ENCODE measurements at places on chromosomes 6 and 20.
A peak's percentile ranks its signal among the peaks of the same experiment; 100 is the strongest.

DNA sequence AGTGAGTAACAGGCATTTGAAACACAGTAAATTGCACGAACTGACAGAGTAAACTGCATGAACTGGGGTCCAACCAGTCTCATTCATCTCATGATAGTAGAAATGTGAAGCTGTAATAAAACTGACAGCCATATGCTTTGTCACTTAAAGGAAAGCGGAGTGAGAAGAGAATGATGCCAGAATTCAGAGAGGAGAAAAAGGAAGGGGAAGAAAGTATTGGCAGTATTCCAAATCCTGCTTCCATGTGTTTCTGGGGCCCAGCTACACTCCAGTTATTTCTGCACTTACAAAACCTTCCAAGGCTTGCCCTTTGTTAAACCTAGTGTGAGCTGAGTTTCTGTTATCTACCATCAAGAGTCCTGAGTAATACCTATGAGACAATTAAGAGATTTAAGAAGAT is 17.2 kb downstream of the SNX14 start:
- no peak for DNase-seq

- DNase-seq: no peak
Observed at GRCh38 chr20:57315083-57315975, 14.3 kb upstream of the SPO11 start.

DNA sequence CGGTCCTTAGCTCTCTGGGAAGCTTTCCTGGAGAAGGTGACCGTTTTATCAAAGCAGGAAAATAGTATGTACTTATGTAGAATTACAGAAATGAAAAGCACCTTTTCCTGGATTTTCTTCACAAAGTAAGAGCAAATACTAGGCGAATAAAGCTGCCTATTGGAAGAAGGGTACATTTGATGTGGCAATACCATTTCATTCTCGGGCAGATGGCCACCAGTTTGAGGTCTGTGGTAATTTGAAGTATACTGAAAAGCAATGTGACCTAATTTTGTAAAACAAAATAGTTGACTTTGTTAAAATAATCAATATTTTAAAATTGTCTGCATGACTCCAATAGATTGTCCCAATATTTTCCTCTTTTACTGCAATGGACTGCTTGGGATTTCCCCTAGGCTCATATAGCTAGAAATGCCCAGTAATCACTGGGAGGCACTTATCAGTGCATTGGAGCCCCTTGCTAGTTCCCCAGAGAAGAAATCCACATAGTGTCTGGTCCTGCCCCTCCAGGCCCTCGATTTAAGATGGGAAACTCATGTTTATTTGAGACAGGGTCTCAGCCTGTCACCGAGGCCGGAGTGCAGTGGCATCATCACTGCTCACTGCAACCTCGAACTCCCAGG is 7.4 kb upstream of the UTRN start:
- DNase-seq: no peak

DNA sequence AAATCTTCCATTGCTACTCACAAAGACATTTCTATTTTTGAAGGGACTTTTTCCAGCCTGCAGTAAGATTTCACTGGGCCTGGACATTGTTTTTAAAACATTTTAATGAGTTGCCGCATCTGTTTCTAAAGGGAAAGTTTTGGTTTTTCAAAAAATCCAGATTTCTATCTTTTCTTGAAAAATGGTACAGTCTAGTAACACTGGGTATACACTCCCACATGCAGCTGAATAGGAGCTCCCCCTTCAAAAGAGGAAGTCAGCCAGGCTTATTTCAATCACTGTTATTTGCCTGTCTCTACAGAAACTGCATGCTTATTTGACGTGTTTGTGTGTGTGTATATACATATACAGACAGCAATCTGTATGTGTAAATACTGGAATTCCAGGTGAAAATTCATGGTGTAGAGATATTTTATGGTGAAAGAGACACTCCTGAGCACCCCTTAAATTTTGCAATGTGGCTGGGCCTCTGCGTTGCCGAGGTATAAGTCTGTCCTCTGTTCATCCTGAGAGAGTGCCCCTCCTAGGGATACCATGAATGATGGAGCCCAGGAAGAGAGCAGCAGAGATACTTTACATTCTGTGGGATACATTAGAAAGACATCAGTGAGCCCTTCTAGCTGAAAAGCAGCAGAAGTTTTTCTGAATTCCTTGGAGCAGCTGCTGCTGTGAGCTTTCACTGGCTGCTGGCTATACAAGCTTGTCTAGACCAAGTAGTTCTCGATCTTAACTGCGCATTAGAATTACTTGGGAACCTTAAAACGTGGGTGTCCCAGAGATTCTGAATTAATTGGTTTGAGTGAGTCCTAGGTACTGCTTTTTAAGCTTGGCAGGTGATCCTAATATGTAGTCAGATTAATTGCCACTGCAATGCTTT is 12.0 kb upstream of the ABRACL start:
- no peak for DNase-seq

DNA sequence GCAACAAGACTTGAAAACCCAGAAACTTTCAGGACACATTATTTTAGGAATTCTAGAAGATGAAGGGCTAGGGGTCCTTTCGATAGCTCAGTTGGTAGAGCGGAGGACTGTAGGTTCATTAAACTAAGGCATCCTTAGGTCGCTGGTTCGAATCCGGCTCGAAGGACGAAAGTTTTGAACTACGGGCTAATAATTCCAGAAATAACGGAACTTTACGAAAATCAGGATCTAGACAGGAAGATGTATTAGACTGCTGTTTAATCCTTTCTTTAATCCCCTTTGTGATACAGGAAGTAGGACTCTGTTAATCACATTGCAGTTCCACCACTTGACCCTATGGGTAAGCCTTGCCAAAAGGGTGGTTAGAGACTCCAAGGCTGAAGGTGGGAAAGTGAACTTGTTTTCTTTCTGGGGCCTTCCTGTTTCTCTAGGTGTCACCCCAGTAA is 21.2 kb upstream of the ABT1 start:
- DNase-seq: no peak

GRCh38 chr6:22362361-22362760 is 65.5 kb upstream of the PRL start:
- no peak for DNase-seq

DNA sequence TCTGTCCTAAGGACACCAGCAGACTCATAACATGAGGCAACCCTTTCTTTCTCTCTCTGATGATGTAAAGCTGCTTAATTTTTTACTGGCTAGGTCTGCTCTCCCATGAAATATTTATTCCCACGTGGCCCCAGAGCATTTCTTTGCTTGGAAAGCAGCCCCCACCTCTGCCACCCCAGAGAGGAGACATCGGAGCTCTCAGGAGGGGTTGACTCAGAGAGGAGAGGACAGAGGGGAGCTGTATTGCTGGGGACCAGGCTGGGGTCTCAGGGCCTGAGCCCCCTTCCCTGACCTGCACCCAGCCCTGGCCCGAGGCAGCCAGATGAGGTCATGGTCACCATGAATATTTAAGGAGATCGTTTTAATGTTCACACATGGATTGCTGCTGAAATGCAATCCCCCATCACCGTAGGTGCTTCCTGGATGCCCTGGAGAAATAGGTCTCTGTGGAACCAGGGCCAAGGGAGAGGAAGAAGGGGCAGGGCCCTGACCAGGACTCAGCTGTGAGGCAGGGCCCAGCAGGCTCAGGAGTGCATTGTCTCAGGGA is 117.5 kb downstream of the DLL1 start:
- DNase-seq: peak; percentile 36

DNA sequence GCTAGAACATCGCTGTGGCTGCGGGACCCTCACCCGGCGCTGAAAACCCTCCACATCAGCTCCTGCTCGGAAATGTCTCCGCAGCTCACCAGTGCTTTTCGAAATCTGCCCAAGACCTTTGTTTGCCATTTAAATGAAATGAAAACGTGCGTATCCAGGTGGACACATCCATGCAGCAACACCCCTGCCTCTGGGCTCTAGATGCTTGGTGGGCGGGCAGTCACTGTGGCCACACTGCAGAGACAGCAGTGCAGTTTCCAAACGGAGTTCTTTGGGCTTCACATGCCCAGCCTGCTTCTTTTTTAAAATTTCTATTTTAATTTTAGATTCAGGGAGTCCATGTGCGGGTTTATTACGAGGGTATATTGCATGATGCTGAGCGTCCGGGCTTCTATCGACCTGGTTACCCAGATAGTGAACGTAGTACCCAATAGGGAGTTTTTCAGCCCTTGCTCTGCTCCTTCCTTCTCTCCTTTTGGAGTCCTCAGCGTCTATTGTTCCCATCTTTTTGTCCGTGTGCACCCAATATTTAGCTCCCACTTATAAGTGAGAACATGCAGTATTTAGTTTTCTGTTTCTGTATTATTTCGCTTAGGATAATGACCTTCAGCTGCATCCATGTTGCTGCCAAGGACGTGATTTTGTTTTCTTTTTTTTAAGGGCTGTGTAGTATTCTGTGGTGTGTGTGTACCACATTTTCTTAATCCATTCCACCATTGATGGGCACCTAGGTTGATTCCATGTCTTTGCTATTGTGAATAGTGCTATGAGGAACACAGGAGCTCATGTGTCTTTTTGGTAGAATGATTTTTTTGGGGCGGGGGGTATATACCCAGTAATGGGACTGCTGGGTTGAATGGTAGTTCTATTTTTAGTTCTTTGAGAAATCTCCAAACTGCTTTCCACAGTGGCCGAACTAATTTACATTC is 4.8 kb upstream of the TUBB2B start:
- no peak for DNase-seq

DNA sequence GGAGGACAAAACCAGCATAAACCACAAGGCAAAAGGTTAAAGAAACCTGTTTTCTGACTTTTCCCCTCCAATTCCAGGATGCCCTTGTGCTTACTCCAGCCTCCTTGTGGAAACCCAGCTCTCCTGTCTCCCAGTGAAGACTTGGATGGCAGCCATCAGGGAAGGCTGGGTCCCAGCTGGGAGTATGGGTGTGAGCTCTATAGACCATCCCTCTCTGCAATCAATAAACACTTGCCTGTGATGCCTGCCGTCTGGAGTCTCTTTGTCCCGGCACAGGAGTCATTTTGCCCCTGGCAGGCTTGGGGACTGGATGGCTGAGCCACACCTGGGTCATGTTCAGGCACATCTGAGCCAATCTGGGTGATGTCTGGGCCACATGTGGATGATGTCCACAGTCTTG is 26.6 kb downstream of the BPIFB1 start:
- no peak for DNase-seq

DNA sequence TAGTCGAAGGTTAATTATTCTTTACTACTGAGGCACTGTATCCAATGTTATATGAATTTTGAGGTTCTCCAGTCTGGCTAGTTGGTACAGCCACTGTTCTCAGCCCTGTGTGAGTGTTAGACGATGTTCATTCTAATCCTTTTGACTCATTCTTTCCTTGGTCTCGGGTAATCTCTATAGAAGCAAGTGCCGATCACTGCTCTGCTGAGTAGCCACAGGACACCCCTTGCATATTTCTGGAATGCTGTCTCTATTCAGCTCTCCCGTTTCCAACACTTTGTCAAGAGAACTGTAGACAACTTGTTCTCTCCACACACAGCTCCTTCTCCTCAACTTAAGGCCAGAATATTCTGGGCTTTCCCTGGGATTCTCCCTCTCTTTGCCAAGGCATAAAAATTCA is 42.4 kb upstream of the PLCB1 start:
- no peak for DNase-seq

DNA sequence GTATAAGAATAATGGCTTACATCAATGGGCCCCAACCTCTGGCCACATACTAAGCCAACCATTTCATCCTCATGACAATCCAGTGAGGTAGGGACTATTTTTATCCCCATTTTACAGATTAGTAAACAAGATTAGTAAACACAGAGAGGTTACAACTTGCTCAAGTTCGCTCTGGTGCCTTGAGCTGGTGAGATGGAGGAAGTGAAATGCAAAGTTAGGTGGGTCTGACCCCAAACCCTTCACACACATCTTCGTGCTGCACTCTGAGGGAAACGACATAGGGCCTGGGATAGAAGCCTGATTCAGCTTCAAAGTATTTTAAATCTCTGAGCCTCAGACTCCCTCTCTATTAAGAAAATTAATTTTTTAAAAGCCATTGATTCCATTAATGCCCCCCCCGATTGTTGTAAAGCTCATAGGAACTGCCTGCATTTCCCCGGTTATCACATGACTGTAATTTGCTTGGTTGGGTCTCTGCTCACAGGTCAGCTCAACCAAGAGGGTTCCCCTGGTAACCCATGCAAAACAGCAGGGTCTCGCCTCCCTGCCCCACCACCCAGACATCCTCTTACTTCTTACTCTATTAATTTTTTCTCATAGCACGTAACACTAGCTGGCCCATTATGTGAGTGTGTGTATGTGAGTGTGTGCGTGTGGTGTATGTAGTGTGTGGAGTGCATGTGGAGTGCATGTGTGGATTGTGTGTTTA is 221.2 kb downstream of the MAFB start:
- DNase-seq: no peak

DNA sequence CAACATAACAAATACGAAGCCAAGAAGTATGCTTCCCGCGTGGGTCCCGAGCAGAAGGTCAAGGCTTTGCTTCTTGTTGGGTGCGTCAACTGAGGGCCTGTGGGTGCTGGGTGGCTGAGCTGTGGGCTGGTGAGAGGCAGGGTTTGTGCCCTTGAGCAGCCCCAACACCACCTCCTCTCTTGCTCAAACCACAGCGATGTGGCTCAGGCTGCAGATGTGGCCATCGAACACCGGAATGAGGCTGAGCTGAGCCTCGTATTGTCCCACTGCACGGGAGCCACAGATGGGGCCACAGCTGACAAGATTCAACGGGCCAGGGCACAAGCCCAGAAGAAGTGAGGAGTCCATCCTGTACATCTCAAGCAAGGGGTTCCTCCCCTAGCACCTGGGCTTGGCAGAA is 7.0 kb upstream of the PTPRA start:
- DNase-seq: no peak
